Right atrium auricular region (tissue), 2 donors: ENCODE measurements at places on chromosomes 6 and 20.

GRCh38 chr6:22929311-22929985 lies 360.1 kb downstream of the HDGFL1 start:
- no peaks in the 10 kb centered on the region for H3K27me3 ChIP-seq
- DNase-seq = no peak
- H3K4me3 ChIP-seq = no peak overlapping the region

DNA sequence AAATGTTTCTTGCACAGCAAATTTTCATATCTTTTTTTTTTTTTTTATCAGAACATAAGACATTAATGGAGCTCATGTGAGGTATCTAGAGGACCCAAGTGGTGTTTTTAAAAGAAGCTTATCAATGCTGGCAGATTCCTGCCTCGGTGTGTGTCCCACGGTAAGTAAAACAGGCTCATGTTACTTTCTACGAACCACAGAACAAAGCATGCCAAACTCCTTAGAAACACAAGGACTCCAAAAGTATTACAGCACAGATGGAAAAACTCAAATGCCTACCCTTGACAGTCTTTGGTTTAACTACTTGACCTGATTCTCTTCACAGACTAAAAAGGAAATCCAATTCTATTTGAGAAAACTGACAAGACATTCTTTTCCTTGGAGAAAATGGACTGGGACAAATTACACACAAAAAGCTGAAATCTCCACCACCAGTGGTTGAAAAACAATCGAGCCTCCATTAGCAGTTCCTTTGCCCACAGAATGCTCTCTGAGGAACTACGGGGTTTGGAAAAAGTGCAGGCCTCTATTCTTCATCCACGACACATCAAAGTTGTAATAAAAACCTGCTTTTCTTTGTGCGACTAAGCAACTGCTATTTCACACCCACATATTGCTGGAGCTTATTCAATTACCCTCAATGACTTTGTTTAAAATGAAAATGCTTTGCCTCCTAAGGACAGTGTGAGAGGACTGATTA lies 5.4 kb downstream of the METTL24 start:
- no peak for DNase-seq
- no peaks in the 10 kb centered on the region for H3K4me1 ChIP-seq
- no peak overlapping the region for H3K27ac ChIP-seq

- H3K4me1 ChIP-seq = no peaks in the 10 kb centered on the region
- H3K27ac ChIP-seq = peak overlapping the region; percentile 93
- H3K27me3 ChIP-seq = peaks cover 23% of the 10 kb centered on the region
- H3K4me3 ChIP-seq = peak overlapping the region; percentile 67
Observed at GRCh38 chr6:27893836-27894807, 18.1 kb downstream of the OR2B2 start.

GRCh38 chr6:26206868-26207801 lies 119.9 kb downstream of the HFE start:
- no peak for DNase-seq
- no peaks in the 10 kb centered on the region for H3K27me3 ChIP-seq
- H3K4me3 ChIP-seq = no peak overlapping the region
- no peaks in the 10 kb centered on the region for H3K4me1 ChIP-seq
- no peak overlapping the region for H3K27ac ChIP-seq

- no peak overlapping the region for H3K4me3 ChIP-seq
- H3K4me1 ChIP-seq = no peaks in the 10 kb centered on the region
- no peak for DNase-seq
Observed at GRCh38 chr6:15628499-15629131, 34.2 kb downstream of the DTNBP1 start.

DNA sequence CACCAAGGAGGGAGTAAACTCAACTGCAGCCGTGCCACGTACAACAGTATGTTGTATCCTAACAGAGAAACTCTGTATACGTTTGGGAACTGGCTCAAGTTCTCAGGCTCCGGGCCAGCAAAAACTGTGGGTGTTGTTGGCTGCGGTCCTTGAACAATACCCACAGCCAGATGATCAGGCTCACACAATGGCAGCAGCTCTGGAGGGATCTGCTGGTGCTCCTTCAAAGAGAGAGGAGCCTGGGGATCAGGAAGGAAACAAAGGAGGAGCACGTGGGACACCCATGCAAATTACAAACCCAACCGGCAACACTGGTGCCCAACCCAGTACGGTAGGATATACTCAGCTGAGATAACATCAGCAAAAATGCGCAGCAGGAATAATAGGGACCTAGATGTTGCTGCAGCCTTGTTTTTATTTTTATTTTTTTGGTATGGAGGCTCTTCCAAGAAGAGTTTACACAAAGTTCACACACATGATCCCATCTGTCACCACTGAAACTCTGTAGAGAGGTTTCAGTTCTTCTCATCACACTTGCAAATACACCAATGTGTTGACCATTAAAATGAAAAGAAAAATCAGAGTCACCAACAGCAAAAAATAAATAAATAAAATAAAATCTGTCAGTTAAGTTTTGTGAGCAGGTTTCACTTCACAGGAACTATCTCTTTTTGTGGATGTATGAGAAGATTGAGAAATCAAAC lies 41.2 kb upstream of the PDE10A start:
- no peaks in the 10 kb centered on the region for H3K4me1 ChIP-seq
- H3K27me3 ChIP-seq = no peaks in the 10 kb centered on the region
- H3K4me3 ChIP-seq = no peak overlapping the region
- H3K27ac ChIP-seq = no peak overlapping the region
- H3K36me3 ChIP-seq = no peaks in the 10 kb centered on the region
